CD4-positive, CD25-positive, alpha-beta regulatory T cell (primary cell): ENCODE measurements at places on chromosomes 7 and 10. TPM values are rescaled to one million over a fixed set of nuclear protein-coding genes. Genes with fewer than 3 reads are reported as not detected.

Gene LRWD1
- 12.9 TPM for total RNA-seq

Gene GALNT17
- not detected for total RNA-seq

Gene ABCF2
- 16.3 TPM for total RNA-seq

Gene CACNB2
- total RNA-seq = 0.39 TPM

Gene FAM237B
- total RNA-seq = not detected

Gene CCDC7
- 73.6 TPM for total RNA-seq

Gene GPR141
- not detected for total RNA-seq

Gene ATG9B
- total RNA-seq = 21.2 TPM

Gene EEF1AKMT2
- total RNA-seq = 15.9 TPM

Gene FAM25A
- total RNA-seq = not detected

Gene VAX1
- not detected for total RNA-seq

GRCh38 chr10:12448340-12448728 is 99.0 kb downstream of the CAMK1D start:
- H3K27me3 ChIP-seq = no peaks in the 10 kb centered on the region
- H3K4me1 ChIP-seq = peaks cover 10% of the 10 kb centered on the region
- no peaks in the 10 kb centered on the region for H3K36me3 ChIP-seq
- peak overlapping the region; percentile 61 for H3K4me3 ChIP-seq
- H3K27ac ChIP-seq = peak overlapping the region; percentile 73

DNA sequence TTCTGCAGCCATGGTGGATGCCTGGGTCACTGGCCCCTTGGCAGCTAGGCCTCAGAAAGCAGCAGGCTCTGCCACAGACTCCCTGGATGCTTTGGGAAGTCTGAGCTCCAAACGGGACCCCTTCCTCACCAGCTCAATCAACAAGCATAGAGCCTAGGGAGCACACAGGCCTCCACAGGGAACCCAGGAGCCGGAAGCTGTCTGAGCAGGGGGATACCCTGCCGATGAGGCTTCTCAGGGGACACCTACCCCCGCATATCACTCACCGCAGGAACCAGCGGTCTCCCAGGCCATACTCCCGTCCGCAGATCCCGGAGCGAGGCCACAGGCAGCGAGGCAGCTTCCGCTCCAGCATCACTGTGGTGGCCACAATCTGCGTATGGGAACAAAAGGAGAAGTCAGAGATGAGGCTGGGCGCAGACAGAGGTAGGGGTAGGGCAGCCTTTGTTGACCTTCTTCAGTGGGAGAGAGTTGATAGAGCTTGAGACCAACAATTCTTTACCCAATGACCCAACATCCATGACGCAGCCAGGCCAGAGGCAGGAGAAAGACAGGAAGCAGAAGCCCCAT is 13.4 kb downstream of the TRPV6 start:
- no peaks in the 10 kb centered on the region for H3K27me3 ChIP-seq
- H3K4me3 ChIP-seq = no peak overlapping the region
- H3K4me1 ChIP-seq = no peaks in the 10 kb centered on the region
- no peak overlapping the region for H3K27ac ChIP-seq
- no peak for DNase-seq

- H3K4me3 ChIP-seq = no peak overlapping the region
- no peaks in the 10 kb centered on the region for H3K27me3 ChIP-seq
Observed at GRCh38 chr7:94662548-94662947, 6.6 kb upstream of the SGCE start.

DNA sequence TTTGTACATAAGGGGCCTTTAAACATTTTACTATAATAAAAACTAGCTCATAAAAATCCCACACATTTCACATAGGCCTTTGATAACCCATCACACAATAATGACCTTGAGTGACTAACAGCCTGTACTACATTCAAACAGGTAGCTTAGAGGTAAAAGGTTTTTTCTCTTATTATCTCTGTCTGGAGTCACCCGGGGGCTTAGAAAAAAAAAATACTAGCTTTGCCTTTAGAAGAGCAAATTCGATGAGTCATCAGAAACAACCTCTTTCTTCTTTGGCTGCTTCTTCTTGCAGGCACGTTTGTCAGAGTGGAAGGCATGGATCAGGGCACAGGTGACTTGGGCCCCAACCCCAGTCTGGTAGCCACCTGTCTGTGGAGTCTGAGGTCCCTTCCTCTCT is 43.4 kb upstream of the ADO start:
- H3K36me3 ChIP-seq = no peaks in the 10 kb centered on the region
- no peaks in the 10 kb centered on the region for H3K27me3 ChIP-seq
- peaks cover 3% of the 10 kb centered on the region for H3K4me1 ChIP-seq
- no peak overlapping the region for H3K4me3 ChIP-seq

GRCh38 chr7:85682833-85683620 is 496.2 kb upstream of the SEMA3D start:
- H3K4me3 ChIP-seq = no peak overlapping the region
- no peak for DNase-seq
- H3K27me3 ChIP-seq = no peaks in the 10 kb centered on the region
- no peaks in the 10 kb centered on the region for H3K4me1 ChIP-seq
- H3K27ac ChIP-seq = no peak overlapping the region
- no peaks in the 10 kb centered on the region for H3K36me3 ChIP-seq

DNA sequence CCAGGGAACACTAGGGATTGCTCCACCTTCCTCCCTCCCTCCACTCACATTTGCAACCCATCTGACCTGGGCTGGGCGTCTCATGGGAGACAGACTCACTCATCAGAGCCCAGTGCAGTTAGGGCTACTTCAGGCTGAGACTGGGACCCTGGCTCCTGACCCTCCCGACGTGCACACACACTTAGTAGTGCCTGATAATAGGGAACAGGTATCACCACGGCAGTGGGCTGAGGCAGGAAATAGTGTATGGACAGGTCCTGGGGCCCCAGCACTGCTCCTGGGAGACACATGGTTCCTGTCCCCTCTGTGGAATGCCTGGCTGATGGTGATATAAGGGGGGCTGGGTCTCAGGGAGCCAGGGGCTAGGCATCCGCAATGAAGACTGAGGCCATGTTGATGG is 14.3 kb downstream of the AQP1 start:
- no peak for DNase-seq
- H3K4me3 ChIP-seq = no peak overlapping the region
- H3K27me3 ChIP-seq = no peaks in the 10 kb centered on the region
- no peaks in the 10 kb centered on the region for H3K36me3 ChIP-seq
- H3K4me1 ChIP-seq = no peaks in the 10 kb centered on the region

GRCh38 chr7:80841423-80841955 is 77.4 kb downstream of the SEMA3C start:
- no peaks in the 10 kb centered on the region for H3K36me3 ChIP-seq
- no peaks in the 10 kb centered on the region for H3K27me3 ChIP-seq
- no peak overlapping the region for H3K4me3 ChIP-seq

- H3K36me3 ChIP-seq = no peaks in the 10 kb centered on the region
- H3K4me3 ChIP-seq = no peak overlapping the region
- H3K4me1 ChIP-seq = peaks cover 3% of the 10 kb centered on the region
- DNase-seq = no peak
- no peak overlapping the region for H3K27ac ChIP-seq
Observed at GRCh38 chr7:43782768-43783555, 24.5 kb downstream of the BLVRA start.

DNA sequence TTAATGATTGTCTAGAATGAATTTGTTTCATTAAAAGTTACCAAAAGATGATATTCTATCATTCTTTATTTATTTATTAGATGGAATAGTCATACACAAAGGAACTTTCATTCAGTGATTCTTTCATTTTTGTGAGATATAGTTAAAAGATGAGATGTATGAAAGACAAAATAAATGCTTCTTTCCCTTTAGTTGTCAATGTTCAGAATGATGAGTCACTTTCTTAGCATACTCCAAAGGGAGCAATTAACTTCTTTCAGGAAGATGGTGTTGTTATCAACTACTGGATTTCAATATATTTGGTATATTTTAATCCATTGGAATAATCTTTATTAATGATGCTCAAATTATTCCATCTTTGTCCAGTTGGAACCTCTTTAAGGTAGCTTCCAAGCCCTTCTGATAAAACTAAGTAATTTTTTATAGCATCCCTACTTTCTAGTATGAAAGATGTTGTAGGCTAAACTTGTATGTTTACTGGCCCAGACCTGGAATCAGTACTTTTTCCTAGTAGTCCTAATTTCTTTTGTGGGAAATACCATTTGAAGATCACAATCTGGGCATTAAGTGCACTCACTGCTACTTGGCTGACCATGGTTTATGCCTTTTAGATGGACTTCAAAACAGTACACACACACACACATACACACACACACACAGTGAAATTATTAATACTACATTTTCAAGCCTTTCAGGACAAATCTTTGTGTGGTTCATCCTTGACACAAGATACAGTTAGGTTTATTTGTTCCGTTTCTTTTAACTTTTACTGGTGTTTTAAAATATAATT is 2.5 kb downstream of the GIMAP7 start:
- peaks cover 41% of the 10 kb centered on the region for H3K36me3 ChIP-seq
- peak overlapping the region; percentile 78 for H3K27ac ChIP-seq
- peak overlapping the region; percentile 100 for H3K4me3 ChIP-seq

DNA sequence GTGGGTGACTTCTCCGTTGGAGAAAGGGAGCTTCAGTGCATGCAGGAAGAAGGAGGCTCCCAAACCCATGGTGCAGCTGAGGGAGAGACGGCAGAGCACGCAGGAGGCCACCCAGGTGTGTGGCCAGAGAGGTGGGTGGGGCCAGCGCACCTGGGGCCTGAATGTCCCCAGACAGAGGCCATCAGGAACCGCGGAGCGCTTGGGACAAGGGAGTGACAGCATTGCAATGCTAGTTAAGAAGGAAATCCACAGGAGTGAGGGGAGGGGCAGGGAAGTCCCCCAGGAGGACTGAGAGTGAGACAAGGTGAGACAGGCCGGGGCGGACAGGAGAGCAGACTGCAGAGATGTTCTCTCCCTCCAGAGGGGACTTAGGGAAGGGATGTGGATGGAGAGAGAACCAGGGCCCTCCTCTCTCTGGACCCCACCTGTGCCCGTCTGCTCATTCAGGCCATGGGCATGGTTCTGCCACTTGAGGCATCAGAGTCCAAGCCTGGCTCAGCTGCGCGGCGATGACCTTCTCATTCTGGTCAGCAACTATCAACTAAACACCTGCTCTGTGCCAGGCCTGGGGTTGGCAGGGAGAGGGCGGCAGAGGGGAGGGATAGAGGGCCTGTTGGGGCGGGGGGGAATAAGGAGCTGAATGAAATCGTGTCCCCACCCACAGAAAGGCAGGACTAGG is 69.4 kb upstream of the COL13A1 start:
- no peaks in the 10 kb centered on the region for H3K36me3 ChIP-seq
- H3K27me3 ChIP-seq = no peaks in the 10 kb centered on the region
- no peak for DNase-seq
- no peak overlapping the region for H3K4me3 ChIP-seq

- DNase-seq = no peak
- no peak overlapping the region for H3K4me3 ChIP-seq
- no peaks in the 10 kb centered on the region for H3K4me1 ChIP-seq
- no peak overlapping the region for H3K27ac ChIP-seq
Observed at GRCh38 chr7:158343936-158344455, 243.6 kb downstream of the PTPRN2 start.

GRCh38 chr7:112882511-112882910 is 92.3 kb upstream of the TMEM168 start:
- H3K4me3 ChIP-seq = no peak overlapping the region
- no peak overlapping the region for H3K27ac ChIP-seq
- H3K4me1 ChIP-seq = no peaks in the 10 kb centered on the region
- H3K36me3 ChIP-seq = peaks cover 7% of the 10 kb centered on the region

- H3K27me3 ChIP-seq = peaks cover 11% of the 10 kb centered on the region
- peaks cover 13% of the 10 kb centered on the region for H3K36me3 ChIP-seq
- H3K4me1 ChIP-seq = peaks cover 21% of the 10 kb centered on the region
Observed at GRCh38 chr7:26376175-26376917, 84.7 kb downstream of the SNX10 start.

- H3K27me3 ChIP-seq = no peaks in the 10 kb centered on the region
- H3K36me3 ChIP-seq = no peaks in the 10 kb centered on the region
- H3K4me3 ChIP-seq = no peak overlapping the region
Observed at GRCh38 chr7:94422136-94422535, 27.4 kb downstream of the COL1A2 start.

GRCh38 chr10:101145750-101146391 is 14.8 kb downstream of the TLX1 start:
- no peak overlapping the region for H3K27ac ChIP-seq
- H3K36me3 ChIP-seq = no peaks in the 10 kb centered on the region
- DNase-seq = no peak
- H3K4me3 ChIP-seq = no peak overlapping the region

GRCh38 chr10:132805599-132805998 is 19.7 kb upstream of the NKX6-2 start:
- H3K4me1 ChIP-seq = no peaks in the 10 kb centered on the region
- no peak overlapping the region for H3K27ac ChIP-seq
- DNase-seq = no peak
- no peaks in the 10 kb centered on the region for H3K27me3 ChIP-seq
- no peaks in the 10 kb centered on the region for H3K36me3 ChIP-seq

DNA sequence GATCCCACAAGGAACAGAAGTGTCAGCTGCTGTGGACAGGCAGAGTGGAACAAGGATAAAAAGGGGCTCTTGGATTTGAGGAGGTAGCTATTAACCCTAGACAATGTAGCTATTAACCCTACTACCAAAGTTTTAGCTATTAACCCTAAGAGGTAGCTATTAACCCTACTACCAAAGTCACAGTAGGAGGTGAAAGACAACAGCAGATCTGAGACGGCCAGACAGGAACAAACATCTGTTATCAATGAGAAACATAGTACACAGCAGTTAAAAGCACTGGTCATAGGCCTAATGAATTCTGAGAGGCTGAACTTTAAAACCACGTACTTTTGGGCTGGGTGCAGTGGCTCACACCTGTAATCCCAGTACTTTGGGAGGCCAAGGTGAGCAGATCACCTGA is 11.9 kb downstream of the ERCC6 start:
- no peaks in the 10 kb centered on the region for H3K4me1 ChIP-seq
- DNase-seq = no peak
- H3K27me3 ChIP-seq = no peaks in the 10 kb centered on the region
- H3K27ac ChIP-seq = no peak overlapping the region
- no peak overlapping the region for H3K4me3 ChIP-seq

DNA sequence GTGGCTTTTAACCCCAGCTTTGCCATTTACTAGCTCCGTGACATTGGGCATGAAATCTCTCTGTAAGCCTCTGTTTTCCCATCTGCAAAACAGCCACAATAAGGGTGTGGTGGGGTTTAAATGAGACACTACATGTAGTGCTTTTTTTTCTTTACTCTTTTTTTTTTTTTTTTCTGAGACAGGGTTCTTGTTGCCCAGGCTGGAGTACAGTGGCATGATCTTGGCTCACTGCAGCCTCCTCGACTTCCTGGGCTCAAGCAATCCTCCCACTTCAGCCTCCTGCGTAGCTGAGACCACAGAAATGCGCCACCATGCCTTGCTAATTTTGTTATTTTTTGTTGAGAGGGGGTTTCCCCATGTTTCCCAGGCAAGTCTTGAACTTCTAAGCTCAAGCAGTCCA is 8.3 kb upstream of the DENND10 start:
- H3K27ac ChIP-seq = peak overlapping the region; percentile 58
- peaks cover 47% of the 10 kb centered on the region for H3K4me1 ChIP-seq
- no peaks in the 10 kb centered on the region for H3K36me3 ChIP-seq
- H3K27me3 ChIP-seq = no peaks in the 10 kb centered on the region
